ENCODE measurements at places on chromosomes 13 and 19.

DNA sequence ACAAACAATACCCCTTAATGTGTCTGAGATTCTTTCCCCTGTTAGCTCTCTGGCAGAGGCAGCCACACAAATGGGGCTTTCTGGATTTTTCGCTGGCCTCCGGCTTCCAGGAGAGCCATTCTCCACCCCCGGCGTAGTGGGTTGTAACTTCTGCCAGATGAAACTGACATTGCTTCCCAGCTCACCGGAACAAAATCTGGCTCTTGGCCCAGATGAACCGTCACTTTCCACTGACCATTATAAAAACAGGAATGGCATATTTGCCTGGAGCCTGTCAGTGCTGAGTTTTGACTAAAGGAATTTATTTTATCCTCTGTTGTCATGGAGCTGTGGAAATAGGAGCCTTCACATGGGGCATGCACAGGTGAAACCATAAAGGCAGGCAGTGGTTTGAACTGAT lies 120.6 kb upstream of the GPR12 start:
- H3K4me1 ChIP-seq, result no peaks in the 10 kb centered on the region
- DNase-seq, result no peak
- H3K36me3 ChIP-seq, result no peaks in the 10 kb centered on the region
- no peak overlapping the region for H3K4me3 ChIP-seq

GRCh38 chr13:113562085-113562749 lies 22.3 kb upstream of the TFDP1 start:
- H3K4me3 ChIP-seq, result no peak overlapping the region
- H3K27ac ChIP-seq, result no peak overlapping the region
- no peaks in the 10 kb centered on the region for H3K4me1 ChIP-seq
- DNase-seq, result no peak
- H3K27me3 ChIP-seq, result no peaks in the 10 kb centered on the region
- H3K36me3 ChIP-seq, result no peaks in the 10 kb centered on the region

DNA sequence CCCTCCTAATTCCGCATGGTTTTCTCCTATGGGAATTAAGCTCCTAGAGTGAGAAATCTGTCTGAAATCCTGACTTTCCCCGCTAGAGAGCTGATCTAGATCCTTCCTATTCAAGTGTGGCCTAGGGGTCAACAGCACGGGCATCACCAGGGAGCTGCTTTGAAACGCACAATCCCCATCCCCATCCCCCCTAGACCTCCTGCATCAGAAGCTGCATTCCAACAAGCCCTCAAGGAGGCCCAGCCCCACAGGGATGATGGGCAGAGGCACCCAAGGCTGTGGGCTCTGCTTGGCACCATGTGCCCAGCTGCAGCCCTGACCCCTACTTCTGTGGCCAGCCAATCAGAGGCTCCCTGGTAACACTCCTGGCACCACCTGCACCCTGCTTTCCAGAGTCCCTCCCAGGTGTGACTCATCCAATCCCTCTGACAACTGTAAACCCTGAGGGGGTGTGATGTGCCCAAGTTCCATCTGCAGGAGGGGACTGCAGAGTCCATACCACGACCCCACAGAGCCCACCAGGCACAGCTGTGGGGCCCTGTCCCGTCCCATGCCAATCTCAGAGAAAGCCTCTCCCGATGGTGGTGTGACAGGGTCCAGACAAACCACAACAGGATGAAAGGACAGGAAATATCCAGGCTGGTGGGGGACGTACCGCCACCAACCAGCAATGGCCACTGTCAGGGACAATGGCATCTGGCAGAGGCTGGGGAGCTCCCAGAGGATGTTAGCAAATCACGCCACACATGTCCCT lies 19.8 kb upstream of the SLC35E1 start:
- no peaks in the 10 kb centered on the region for H3K36me3 ChIP-seq
- H3K27me3 ChIP-seq, result no peaks in the 10 kb centered on the region
- H3K27ac ChIP-seq, result no peak overlapping the region
- no peak overlapping the region for H3K4me3 ChIP-seq
- no peak for DNase-seq

DNA sequence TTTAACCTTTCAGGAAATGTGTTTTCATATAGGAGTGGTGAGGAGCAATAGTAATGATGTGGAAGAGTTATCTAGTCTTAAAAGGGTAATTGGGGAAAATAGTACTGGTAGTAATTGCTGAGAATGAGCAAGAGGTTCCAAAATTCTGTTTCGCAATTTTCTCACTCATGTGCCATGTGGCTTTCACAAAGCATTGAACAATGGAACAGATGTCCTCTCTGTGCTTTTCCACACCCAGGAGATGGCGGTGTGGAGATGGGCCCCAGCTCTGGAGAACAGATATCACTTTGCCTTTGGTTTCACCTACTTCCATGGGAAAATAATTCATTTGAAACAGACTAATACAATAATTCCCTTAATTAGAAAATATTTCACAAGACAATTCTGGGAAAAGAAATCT lies 170.0 kb upstream of the SLC10A2 start:
- H3K27ac ChIP-seq, result no peak overlapping the region
- no peaks in the 10 kb centered on the region for H3K4me1 ChIP-seq
- no peak for DNase-seq
- no peaks in the 10 kb centered on the region for H3K36me3 ChIP-seq
- H3K4me3 ChIP-seq, result no peak overlapping the region
- no peaks in the 10 kb centered on the region for H3K27me3 ChIP-seq

GRCh38 chr13:98740131-98740530 lies 12.3 kb downstream of the SLC15A1 start:
- no peaks in the 10 kb centered on the region for H3K36me3 ChIP-seq
- DNase-seq, result no peak
- no peak overlapping the region for H3K4me3 ChIP-seq
- H3K4me1 ChIP-seq, result no peaks in the 10 kb centered on the region
- no peaks in the 10 kb centered on the region for H3K27me3 ChIP-seq

DNA sequence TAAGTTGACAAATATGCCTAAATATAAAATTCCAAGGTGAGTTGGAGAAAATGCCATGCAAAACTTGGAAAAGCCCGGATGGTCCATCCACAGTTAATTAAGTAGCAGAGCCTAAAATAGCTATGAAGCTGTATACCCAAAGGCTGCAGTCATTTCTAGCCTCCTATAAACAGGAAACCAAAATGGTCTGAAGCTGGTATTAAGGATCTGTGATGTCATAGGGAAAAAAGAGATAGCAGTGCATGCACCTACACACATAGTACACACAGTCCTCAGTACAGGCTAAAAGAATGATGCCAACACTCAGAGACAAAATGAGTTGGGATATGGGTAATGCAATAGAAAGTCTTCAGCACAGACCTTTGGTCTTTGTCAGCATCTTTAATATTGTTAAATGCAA lies 736.9 kb downstream of the EFNB2 start:
- no peak overlapping the region for H3K27ac ChIP-seq
- no peaks in the 10 kb centered on the region for H3K27me3 ChIP-seq
- no peaks in the 10 kb centered on the region for H3K4me1 ChIP-seq
- H3K4me3 ChIP-seq, result no peak overlapping the region
- no peak for DNase-seq

DNA sequence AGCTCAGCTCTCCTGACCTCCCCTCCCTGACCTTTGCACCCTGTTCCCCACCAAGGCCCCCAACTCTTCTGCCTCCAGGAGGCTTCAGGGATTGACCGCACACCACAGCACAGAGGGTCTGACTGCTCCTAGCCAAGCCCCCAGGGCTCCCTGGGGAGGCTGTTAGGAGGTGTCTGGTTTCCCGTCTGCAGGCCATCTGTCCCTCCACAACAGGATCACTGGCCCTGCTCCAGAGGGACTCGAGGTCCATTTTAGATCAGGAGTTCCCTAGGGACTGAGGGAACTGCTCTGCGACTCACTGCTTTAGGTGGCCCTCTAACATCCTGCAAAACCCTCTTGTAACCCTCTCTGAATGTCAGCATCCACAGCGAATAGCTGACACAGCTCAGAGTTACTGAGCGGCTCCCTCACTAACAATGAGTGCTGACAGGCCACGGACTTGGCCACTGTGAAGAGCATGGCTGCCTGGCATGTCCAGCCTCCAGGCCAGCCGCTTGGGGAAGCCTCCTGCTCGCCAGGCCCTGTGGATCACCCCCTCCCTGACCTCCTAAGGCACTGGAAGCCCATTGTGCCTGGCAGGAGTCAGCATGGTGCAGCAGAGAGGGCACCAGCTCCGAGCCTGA lies 17.7 kb downstream of the GRIK5 start:
- no peak for DNase-seq
- no peak overlapping the region for H3K27ac ChIP-seq
- no peak overlapping the region for H3K4me3 ChIP-seq
